ENCODE measurements at places on chromosomes 7 and 10.
A peak's percentile ranks its signal among the peaks of the same experiment; 100 is the strongest.

DNA sequence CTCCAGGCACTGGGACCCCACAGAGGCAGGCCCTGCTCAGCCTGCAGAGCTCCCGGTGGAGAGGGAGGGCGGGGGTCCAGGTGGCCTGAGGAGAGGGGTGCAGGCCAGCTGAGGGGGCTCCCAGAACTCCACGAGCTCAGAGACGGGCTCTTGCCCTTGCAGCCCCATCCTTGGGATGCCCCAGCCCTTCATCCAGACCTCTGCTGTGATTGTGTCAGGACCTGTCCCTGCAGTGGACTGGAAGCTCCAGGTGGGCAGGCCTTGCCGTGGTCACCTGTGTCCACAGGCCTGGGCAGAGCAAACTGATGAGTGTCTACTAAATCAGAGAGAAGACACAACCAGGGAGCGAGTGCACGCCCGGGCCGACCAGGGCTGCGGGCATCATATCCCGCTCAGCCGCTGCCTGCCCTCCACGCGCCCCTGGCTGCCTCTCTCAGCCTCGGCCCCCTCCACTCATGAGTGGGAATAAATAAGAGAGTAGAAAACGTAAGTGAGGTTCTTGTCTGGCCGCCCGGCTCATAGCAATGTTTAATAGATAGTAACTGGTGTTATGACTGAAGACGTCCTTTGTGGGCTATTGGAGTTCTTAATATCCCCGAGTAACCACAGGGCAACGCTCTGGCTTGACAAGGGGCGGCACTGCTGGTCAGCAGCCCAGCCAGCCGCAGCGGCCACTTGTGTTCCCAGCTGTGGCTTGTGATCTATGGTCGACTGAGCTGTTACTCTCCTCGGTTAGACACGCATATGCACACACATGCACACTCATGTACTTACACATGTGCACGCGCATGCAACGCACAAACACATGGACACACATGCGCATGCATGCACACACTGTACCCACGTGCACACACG is 105.6 kb downstream of the LHPP start:
- no peak for DNase-seq

GRCh38 chr10:128080231-128080630 is 46.0 kb downstream of the MKI67 start:
- DNase-seq: no peak

- no peak for DNase-seq
Measured at GRCh38 chr7:132433301-132433700, 143.0 kb downstream of the PLXNA4 start.

DNA sequence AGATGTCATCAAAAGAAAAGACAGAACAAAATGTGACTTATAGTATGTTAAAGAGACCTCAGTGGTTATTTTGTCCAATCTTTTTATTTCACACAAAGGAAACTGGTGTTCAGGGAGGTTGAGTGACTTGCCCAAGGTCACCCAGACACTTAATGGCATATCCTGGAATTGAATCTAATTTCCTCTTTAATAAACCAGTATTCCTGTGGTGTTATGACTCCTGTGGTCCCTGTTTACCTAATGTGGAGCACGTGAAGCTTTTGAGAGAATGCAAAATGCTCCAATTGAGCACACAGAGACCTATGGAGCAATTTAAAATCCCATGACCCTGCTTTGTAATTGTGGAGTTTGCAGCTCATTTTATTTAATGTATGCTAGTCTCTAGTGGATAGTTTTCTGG is 251.9 kb downstream of the REEP3 start:
- DNase-seq: no peak

- DNase-seq: no peak
Measured at GRCh38 chr7:142088022-142088714, 23.4 kb upstream of the MGAM2 start.

DNA sequence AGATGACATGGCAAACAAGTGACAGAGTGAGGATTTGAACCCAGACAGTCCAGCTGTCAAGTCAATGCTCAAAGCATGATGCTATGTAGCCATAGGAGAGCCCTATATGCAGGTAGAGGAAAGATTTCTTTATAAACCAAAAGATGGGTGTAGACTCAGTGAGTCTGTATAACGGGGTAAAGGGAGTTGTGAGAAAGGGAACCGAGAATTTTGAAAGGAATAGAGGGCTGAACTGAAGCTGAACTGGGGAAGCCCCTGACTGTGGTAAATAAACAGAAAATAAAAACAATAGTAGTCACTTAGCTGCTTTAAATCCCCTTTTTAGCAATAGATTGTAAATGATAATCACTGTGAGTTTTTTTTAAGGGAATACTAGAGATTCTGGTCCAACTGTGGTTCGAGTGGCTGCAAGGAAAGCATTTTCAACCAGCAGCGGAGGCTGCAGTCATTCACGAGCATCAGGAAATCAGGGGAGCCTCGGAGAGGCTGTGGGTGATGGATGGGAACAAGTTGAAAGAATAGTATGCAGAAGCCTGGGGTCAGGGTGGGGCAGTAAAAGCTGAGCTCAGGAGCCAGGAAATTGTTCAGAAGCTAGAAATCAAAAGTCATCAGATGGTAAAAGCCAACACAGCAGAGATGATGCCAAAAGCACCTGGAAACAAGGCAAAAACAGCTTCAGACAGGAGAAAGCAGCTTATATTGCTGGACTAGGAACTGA is 393.5 kb downstream of the GFRA1 start:
- DNase-seq: no peak

DNA sequence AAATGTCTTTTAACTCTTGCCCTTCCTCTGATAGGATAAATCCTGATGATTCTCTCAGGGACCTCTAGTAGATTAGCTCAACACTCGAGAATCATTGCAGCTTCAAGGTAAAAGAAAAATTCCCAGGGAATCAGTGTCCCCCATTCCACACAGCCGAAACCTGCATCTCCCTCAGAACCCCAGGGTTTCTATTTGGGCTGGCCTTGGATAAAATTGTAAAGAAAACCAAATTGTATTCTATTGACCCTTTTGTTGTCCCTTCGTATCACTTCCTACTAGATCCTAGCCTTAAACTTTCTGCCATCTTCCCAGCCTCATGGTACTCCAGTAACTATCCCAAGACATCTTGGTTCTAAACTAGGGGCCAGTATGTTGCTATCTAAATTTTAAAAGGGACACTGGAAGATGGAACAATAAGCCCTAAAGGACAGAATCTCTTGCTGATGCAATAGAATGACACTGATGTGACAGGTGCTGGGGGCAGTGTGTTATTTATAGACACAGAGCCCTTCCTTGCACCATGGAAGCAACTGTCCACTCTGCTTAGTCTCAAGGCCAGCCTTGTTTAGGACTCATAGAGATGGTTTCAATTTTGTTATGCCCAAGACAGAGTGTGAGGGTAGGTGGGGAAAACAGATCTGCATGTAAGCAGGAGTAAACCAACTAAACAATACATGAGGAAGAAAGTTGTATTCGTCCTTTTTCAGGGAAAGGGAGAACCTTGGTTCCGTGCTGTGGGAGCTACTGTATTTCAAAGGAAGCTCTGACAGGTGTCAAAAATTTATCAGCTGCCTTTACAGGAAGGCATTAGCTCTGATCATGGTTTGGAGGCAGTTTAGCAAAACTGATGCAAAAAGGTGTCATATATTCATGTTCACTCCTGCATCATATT is 7.6 kb downstream of the ASB15 start:
- DNase-seq: no peak

- DNase-seq: no peak
Measured at GRCh38 chr7:123580406-123581161, 21.0 kb upstream of the ASB15 start.

DNA sequence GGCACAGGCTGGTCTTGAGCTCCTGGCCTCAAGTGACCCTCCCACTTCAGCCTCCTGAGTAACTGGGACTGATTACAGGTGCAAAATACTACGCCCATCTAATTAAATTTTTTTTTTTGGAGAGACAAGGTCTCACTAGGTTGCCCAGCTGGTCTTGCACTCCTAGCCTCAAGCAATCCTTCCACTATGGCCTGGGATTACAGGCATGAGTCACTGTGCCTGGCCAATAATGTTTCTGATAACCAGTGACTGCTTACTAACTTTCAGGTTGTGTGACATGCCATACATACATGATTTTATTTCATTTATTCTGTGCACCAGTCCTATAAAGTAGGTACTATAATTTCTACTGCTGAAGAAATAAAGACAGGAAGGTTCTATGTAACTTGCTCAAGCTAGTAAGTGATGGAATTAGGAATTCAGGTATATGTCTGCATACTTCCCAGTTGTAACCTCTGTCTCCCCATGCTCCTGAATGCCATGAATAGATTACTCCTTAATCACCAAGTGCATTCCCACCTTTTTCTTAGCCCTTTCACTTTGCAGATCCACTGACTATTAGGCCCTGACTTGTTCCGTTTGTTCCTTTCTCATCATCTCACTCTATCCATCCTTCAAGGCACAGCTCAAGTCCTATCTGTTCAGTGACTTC is 28.1 kb downstream of the MCU start:
- no peak for DNase-seq

- DNase-seq: no peak
Measured at GRCh38 chr7:11078247-11078834, 104.7 kb downstream of the PHF14 start.

DNA sequence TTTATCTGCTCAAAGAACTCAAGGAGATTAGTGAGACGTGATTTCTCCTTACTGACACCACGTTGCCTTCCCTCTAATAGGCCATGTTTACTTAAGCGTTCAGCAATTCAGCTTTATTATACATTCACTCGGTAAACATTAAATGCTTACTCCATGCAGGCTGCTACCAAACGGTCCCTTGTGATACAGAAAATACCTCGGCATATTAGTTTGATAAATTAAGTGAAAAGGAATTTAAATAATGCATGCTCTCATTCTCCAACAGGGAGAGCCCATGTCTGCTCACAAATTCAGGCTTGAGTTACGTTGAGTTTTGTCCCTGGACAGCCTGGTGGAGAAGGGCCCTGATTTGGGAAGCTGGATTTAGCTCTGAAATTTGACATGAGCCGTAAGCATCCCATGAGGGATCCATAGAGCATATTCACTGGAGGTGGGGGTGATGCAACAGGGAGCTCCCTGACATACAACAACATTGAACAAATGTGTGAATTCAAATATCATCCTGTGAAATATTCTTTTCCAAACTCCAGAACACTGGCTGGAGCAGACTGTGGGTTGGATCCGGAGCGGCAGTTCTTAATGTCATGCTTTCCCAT is 86.3 kb downstream of the TBXAS1 start:
- DNase-seq: no peak

DNA sequence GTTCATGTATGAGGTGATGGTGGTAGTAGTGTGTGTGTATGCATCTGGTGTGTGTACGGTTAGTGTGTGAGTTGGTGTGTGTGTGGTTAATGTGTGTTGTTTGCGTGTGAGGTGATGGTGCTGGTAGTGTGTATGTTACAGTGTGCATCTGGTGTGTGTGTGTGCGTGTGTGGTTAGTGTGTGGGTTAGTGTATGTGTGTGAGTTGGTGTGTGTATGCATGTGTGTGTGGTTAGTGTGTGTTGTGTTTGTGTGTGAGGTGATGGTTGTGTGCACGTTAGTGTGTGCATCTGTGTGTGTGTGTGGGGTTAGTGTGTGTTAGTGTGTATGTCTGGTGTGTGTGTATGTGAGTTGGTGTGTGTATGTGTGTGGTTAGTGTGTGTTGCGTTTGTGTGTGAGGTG is 153.0 kb downstream of the ACTR3B start:
- no peak for DNase-seq

- DNase-seq: no peak
Measured at GRCh38 chr7:148337995-148338747, 252.4 kb upstream of the C7orf33 start.

GRCh38 chr7:15559416-15559928 is 2.3 kb downstream of the AGMO start:
- no peak for DNase-seq

- DNase-seq: no peak
Measured at GRCh38 chr7:127886248-127886647, 145.0 kb downstream of the LRRC4 start.

DNA sequence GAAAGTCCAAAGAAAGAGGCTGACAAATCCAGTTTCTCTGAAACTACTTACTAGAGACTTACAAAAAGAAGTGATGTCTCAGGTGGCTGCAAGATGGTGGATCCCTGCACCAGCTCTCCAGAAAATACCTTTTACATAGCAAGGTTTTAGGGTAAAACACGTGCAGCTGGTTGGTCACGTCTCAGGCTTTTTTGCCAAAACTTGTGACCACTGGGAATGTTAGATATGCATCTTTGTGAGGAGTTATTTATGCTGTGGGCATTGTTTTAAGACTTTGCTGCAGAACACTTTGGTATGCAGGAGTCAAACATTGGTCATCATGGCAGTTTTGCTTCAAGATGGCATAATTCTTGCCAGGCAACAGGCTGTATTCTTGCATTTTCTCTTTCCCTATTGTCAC is 1352.8 kb downstream of the REEP3 start:
- DNase-seq: no peak

GRCh38 chr10:86971232-86971991 is 3.1 kb downstream of the ADIRF start:
- peak; percentile 89 for DNase-seq

DNA sequence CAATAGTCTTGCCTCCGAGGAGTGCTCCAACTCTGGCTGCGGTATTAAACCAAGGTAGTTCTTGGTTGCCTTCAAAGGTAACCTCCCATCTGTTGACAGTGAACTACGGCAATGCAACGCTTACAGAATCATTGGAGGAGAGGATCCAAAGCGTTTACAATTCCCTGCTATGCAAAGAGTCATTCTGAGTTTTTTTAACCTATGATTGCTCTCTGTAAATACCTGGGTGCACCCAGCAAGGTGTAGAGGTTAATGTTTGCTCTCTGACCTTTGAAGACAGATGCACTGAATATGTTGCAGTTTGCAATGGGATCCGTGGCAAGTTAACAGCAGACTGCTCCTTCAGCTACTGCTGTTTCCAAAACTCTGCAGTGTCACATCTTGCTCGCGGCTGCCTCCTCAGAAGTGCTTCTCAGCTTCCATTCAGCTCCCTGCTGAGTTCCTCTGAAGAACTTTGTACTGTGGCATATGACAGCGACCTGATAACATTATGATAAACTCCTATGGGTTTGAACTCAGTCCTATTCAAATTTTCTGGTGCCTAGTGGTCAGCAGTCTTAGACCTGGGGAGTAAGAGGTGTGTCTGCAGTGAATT is 29.0 kb downstream of the KIAA1217 start:
- no peak for DNase-seq

DNA sequence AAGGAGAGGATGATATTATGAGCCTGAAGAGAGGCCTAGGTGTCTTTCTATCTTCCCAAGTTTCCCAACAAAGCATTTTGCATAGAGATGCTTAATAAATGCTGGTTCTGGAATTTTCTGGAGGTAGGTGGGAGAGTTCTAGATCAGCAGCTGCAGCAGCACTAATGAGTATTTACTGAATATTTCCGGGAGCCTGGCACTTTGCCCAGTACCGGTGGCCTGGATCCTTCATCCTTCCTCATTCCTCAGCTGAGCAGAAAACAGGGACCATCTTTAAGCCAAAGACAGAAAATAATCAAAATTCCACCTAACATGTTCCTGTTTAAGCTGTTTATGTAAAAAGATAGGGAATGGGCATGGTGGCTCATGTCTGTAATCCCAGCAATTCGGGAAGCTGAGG is 813.2 kb upstream of the AUTS2 start:
- no peak for DNase-seq

GRCh38 chr7:95881597-95881996 is 109.2 kb downstream of the DYNC1I1 start:
- no peak for DNase-seq

All from activated CD4-positive, alpha-beta memory T cell treated with anti-CD3 and anti-CD28 coated beads for 36 hours (primary cell).